ENCODE measurements at places on chromosomes 2 and 18. TPM values are rescaled to one million over a fixed set of nuclear protein-coding genes. Genes with fewer than 3 reads are reported as not detected.

- no peaks in the 10 kb centered on the region for H3K36me3 ChIP-seq
- DNase-seq: no peak
- no peak overlapping the region for H3K4me3 ChIP-seq
- no peak overlapping the region for H3K27ac ChIP-seq
- H3K4me1 ChIP-seq: no peaks in the 10 kb centered on the region
- no peaks in the 10 kb centered on the region for H3K27me3 ChIP-seq
Measured at GRCh38 chr18:8841781-8842485, 136.6 kb downstream of the MTCL1 start.

- H3K4me1 ChIP-seq: peaks cover under 1% of the 10 kb centered on the region
- no peaks in the 10 kb centered on the region for H3K36me3 ChIP-seq
- H3K27ac ChIP-seq: no peak overlapping the region
- DNase-seq: no peak
- H3K27me3 ChIP-seq: no peaks in the 10 kb centered on the region
- no peak overlapping the region for H3K4me3 ChIP-seq
Measured at GRCh38 chr2:23526114-23526513, 141.1 kb downstream of the KLHL29 start.

The HAAO gene
- total RNA-seq: 0.35 TPM

GRCh38 chr18:23066060-23066459 is 69.2 kb upstream of the CABLES1 start:
- no peak overlapping the region for H3K4me3 ChIP-seq
- H3K36me3 ChIP-seq: no peaks in the 10 kb centered on the region
- no peak for DNase-seq
- peaks cover 41% of the 10 kb centered on the region for H3K4me1 ChIP-seq

The PNKD gene
- total RNA-seq: 31.6 TPM

DNA sequence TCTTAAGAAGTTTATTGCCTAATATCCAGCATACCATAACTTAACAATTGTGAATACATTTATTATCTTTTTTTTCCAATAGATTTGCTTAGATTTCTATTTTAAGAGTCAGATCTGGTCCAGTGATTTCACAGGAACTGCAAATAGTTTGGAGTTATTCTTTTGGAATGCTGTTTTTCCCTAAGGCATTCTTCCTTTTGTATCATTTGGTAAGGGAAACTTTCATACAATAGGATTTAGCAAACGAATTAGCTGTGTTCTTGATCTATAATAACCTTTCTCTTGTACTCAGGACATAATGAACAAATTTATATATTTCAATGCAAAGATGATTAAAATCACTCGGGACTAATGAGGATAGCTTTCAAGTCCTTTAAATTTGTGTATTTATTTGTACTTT is 201.6 kb downstream of the ERBB4 start:
- DNase-seq: no peak
- no peaks in the 10 kb centered on the region for H3K27me3 ChIP-seq
- H3K36me3 ChIP-seq: no peaks in the 10 kb centered on the region

The NOP58 gene
- 221 TPM for total RNA-seq

- no peaks in the 10 kb centered on the region for H3K36me3 ChIP-seq
- no peaks in the 10 kb centered on the region for H3K4me1 ChIP-seq
- H3K4me3 ChIP-seq: no peak overlapping the region
Measured at GRCh38 chr18:75829091-75829490, 401.6 kb upstream of the SMIM21 start.

The PRKAG3 gene
- not detected for total RNA-seq

DNA sequence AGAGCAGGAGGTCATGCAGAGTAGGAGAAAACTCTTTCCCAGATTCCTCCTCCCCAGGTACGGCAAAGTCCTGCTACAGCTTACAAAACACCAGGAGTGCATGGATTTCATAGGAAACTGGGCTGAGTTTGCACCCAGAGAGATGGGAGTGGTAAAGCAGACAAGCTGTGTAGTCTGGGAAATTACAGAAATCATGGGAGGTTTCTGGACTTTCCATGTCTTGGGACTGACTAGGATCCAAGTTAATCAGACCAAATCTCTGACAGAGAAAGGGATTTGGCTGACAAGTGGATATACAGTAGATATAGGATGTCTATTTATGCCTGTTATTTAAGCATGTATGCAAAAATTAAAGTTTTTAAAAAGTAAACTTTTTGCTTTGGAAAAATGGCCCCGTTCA is 205.4 kb upstream of the ACVR2A start:
- no peaks in the 10 kb centered on the region for H3K36me3 ChIP-seq
- no peak overlapping the region for H3K27ac ChIP-seq
- DNase-seq: no peak
- H3K27me3 ChIP-seq: no peaks in the 10 kb centered on the region
- H3K4me1 ChIP-seq: no peaks in the 10 kb centered on the region

DNA sequence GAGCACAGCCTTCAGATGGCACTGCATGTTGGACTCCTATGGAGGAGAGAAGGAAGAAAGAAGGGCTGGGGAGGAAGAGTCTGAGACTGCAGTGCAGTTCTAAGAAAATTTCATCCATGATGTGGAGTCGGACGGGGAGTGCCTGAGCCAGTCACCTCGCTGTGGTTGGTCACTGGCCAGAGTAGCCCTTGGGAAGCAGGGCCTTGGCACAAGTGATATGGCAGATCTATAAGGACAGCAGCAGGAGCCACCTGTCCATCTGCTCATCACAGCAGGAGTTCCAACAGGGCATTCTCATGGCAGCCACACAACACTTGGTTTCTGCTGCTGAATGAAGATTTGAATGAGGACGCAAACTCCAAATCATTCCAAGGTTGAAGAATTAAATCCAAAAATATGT is 314.8 kb downstream of the CYP26B1 start:
- H3K36me3 ChIP-seq: no peaks in the 10 kb centered on the region
- no peaks in the 10 kb centered on the region for H3K4me1 ChIP-seq
- H3K27me3 ChIP-seq: no peaks in the 10 kb centered on the region

- H3K4me1 ChIP-seq: no peaks in the 10 kb centered on the region
- H3K36me3 ChIP-seq: no peaks in the 10 kb centered on the region
- H3K27me3 ChIP-seq: no peaks in the 10 kb centered on the region
- no peak for DNase-seq
- no peak overlapping the region for H3K27ac ChIP-seq
- no peak overlapping the region for H3K4me3 ChIP-seq
Measured at GRCh38 chr2:127188797-127189196, 31.3 kb downstream of the CYP27C1 start.

DNA sequence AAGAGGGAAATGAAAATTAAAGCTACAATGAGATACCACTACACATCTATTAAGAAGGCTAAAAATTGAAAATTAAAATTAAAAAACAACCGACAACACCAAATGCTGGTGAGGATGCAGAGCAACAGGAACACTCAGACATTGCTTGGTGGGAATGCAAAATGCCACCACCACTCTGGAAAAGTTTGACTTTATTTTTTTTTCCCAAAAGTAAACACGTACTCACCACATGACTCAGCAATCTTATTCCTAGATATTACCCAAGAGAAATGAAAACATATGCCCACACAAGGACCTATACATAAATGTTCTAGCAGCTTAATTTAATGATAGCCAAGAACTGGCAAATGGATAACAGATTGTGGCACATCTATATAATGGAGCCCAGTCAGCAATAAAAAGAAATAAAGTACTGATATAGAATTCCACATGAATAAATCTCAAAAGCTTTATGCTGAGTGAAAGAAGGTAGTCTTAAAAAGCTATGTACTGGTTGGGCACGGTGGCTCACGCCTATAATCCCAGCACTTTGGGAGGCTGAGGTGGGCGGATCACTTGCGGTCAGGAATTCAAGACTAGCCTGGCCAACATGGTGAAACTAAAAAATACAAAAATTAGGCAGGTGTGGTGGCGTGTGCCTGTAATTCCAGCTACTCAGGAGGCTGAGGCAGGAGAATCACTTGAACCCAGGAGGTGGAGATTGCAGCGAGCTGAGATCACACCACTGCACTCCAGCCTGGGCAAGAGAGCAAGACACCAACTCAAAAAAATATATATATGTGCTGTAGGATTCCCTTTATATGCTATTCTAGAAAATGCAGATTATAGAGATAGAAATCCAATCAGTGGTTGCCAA is 4.2 kb upstream of the PROC start:
- H3K27ac ChIP-seq: no peak overlapping the region
- H3K27me3 ChIP-seq: no peaks in the 10 kb centered on the region
- no peaks in the 10 kb centered on the region for H3K36me3 ChIP-seq
- no peak for DNase-seq

DNA sequence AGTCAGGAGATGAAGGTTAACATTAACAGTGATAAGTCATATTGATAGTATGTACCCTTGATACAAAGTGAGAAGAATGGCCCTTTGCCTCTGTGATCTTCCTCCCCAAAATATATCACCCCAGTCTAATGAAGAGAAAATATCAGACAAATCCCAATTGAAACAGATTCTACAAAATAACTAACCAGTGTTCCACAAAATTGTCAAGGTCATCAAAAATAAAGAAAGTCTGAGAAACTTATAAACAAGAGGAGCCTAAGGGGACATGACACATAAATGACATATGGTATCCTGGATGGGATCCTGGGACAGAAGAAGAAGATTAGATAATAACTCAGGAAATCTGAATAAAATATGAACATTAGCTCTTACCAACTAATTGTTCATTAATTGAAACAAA is 398.4 kb downstream of the DSC3 start:
- DNase-seq: no peak
- no peak overlapping the region for H3K4me3 ChIP-seq
- no peak overlapping the region for H3K27ac ChIP-seq

- H3K4me3 ChIP-seq: no peak overlapping the region
- no peaks in the 10 kb centered on the region for H3K4me1 ChIP-seq
- H3K36me3 ChIP-seq: peaks cover 32% of the 10 kb centered on the region
- H3K27ac ChIP-seq: no peak overlapping the region
- no peak for DNase-seq
Measured at GRCh38 chr2:3424171-3424795, 44.8 kb downstream of the TRAPPC12 start.

The PIKFYVE gene
- 14.8 TPM for total RNA-seq

GRCh38 chr18:53567929-53568574 is 656.4 kb downstream of the MBD2 start:
- H3K4me3 ChIP-seq: no peak overlapping the region
- no peaks in the 10 kb centered on the region for H3K36me3 ChIP-seq
- no peaks in the 10 kb centered on the region for H3K4me1 ChIP-seq
- H3K27me3 ChIP-seq: no peaks in the 10 kb centered on the region
- H3K27ac ChIP-seq: no peak overlapping the region

DNA sequence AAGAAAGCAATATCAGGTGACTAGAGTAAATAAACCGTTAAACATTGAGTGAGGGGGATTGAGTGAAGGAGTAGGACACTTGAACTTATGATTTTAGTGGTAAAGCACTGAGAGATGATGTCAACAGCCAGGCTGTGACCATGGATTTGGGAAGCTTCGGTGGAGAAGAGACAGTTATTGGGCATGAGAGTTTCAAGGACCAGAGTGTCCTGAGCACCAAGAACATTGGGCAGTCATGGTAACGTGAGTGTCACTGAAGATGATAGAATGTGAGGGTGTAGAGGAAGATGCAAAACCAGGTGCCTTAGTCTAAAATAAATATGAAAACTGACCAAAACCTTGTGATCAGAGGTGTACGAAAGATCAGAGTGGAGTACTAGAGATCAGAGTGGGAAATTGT is 248.1 kb downstream of the ASXL3 start:
- H3K36me3 ChIP-seq: no peaks in the 10 kb centered on the region
- no peaks in the 10 kb centered on the region for H3K4me1 ChIP-seq
- no peak for DNase-seq
- H3K4me3 ChIP-seq: no peak overlapping the region
- H3K27ac ChIP-seq: no peak overlapping the region

DNA sequence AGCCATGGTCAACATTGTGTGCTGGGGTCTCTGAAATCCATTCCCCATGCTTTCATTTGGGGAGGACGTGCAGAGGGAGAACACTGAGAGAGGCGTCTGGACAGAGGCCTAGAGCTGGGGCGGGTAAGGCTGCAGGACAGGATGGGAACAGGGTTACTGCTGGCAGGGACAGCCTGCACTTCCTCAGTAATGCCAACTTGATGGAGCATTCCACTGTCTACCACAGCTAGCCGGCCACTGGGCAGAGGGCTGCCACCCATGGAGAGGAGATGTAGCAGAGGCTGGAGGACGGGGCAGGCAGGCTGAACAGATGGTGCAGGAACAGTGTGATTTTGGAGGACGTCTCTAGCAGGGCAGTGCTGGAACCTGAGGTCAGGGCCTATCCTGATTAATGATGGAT is 29.3 kb downstream of the MRPL33 start:
- no peak overlapping the region for H3K27ac ChIP-seq
- no peaks in the 10 kb centered on the region for H3K36me3 ChIP-seq
- H3K4me1 ChIP-seq: no peaks in the 10 kb centered on the region
- no peaks in the 10 kb centered on the region for H3K27me3 ChIP-seq
- no peak overlapping the region for H3K4me3 ChIP-seq
- no peak for DNase-seq

GRCh38 chr2:233437439-233437955 is 83.2 kb downstream of the DGKD start:
- no peak overlapping the region for H3K4me3 ChIP-seq
- no peak for DNase-seq

DNA sequence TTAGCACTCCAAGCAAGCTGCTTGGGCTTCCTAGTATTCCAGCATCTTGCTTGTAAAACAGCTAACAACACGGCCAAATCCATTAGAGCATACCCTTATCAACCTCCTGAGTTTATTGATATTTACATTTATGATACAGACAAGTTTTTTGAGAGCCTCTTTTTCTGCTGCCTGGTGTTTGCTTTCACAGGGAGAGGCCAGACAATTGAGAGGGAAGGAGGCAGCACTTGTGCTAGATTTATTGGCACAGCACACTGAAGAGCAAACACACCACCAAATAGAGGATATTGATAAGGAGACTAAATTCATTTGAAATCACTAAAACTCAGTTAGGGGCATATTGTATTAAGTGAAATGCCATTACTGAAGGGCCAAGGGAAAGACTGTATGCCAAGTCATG is 1142.3 kb upstream of the FANCL start:
- no peak overlapping the region for H3K27ac ChIP-seq
